RCC 7860 (cell line): ENCODE measurements at places on chromosomes 6 and 20.
A peak's percentile ranks its signal among the peaks of the same experiment; 100 is the strongest.

- no peak for DNase-seq
Observed at GRCh38 chr6:75493400-75494064, at the start of gene FILIP1. Gene FILIP1, minus strand, starts transcription at chr6:75493800. Its CDS starts 78,828 bp downstream, at chr6:75414972.

DNA sequence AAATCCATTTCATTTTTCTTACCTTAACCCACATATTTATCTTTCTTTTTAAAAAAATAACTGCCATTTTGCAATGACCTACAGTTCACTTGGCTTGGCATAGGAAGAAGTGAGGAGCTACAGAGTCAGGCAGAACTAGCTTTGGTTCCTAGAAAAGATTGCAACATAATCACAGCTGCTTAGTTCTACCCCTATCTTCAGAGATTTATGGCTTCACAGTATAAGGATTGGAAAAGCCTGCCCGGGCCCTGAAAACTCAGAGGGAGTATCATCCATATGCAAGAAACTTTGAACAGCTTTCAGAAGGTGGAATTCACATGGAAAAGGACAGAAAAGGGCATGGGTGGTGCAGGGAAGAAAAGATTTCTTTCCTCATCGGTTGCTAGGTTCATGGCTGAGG, 774.3 kb upstream of the CHD6 start:
- no peak for DNase-seq

DNA sequence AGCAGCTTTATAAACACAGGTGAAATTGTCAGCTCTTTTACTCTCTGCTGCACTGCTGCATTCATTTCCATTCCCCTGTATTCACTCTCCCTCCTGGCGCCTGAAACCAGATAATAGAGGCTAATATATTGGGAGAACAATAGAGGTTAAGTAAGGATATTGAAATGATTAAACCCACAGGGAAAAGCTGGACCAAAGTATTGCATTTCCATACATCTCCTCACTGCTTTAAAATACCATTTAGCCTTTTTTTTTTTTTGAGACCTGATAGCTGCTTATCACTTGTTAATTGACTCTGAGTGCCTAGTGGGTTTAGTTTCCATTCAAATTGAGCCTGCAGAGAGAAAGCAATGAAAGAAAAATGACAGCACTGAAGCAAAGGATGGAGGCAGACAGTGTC, 540.5 kb upstream of the IMPG1 start:
- no peak for DNase-seq

- DNase-seq, result peak; percentile 93
Observed at GRCh38 chr20:33373735-33374605, 27.3 kb downstream of the CDK5RAP1 start.

DNA sequence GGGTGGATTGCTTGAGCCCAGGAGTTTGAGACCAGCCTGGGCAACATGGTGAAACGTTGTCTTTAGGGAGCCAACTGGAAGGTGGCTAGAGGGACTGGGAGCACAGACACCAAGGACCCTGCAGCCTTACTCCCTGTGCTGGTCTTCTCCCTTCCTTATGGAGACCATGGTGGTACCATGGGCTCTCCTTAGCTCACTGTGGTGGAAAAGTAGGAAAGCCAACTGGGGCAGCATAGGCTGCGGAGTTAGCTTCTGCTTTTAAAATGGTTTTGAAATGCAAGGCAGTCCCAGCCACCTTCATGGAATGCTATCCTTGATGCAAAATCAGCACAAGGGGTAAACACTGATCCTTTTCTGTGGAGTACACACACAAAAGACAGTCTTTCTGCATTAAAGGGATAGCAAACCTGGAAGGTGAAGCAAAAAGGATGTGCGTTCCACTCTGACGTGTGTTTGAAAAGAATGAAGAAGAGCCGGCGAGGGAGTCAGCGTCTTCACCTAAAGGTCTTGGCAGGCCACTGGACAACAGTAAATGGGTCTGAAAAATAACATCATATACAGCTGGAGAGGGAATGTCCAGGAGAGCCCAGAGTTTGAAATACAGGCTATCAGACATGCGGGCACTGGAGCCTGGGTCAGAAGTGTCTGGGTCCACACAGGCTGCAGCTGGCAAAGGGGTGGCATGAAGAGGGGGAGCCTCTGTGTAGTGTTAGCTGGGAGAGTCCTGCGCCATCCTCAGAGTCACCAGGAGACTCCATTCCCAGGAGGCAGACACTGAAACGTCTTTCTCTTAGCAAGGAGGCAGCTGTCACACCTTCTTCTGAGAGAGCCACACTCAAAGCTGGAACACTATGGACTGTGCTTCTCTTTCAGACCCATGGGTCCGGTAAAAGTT, 58.5 kb downstream of the GPR6 start:
- no peak for DNase-seq

DNA sequence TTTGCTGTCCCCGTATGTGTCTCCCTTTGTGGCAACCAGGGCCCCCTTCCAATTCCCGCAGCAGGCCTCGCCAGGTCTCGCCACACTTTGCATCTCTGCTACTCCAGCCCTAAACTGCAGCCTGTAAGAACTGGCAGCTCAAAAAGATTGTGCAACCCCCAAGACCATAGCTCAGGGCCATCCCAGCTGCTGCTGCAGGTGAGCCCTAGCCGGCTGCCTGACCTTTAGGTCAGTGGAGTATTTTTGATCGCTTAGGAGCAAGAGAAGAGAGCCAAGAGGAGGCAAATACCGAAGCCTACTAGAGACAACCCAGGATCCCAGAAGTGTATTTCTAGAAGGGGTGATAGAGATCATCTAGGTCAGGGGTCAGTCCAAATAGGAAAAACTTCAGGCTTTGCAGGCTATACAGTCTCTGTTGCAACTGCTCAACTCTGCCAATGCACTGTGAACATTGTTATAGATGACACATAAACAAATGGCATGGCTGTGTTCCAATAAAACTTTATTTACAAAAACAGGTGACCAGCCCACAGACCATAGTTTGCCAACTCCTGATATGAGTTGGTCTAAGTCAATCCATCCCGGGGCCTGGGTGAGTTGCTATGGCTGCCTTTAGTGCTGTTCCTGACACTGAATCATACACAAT, 138.4 kb downstream of the EYA2 start:
- DNase-seq, result no peak

DNA sequence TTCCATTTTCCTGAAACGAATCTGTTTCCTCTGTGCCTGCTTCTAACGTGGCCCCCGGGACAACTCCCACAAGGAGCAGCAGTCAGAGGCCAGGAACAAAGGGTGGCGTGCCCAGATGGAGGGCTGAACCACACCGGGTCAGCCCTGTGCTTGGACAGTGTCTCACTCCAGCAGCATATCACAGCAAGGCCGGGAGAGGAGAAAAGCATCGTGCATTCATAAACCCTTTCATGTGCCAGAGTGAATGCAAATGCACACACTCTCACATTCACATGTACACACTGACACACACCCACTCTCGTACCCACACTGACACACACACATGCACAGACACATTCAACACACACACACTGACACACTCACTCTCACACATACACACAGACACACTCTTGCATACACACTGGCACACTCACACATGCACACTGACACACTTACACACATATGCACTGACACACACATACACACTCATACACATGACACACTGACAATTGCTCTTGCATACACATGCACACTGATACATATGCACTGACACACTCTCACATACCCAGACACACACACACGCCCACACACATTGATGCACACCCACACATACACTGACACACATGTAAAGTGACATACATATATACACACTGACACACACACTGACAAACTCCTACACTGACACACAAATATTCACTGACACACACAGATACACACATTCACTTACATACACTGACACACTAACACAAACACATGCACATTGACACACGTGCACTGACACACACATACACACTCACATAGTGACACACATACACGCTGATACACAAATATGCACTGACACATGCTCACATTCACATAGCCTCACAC, 237.0 kb downstream of the LRFN2 start:
- DNase-seq, result no peak

GRCh38 chr6:68233623-68234022, 401.5 kb upstream of the ADGRB3 start:
- DNase-seq, result peak; percentile 85

GRCh38 chr20:9583151-9583550, 68.8 kb downstream of the LAMP5 start:
- no peak for DNase-seq

- no peak for DNase-seq
Observed at GRCh38 chr6:140669321-140669720, 1294.9 kb upstream of the CITED2 start.

GRCh38 chr6:39840781-39841180, 48.6 kb downstream of the DAAM2 start:
- DNase-seq, result no peak

DNA sequence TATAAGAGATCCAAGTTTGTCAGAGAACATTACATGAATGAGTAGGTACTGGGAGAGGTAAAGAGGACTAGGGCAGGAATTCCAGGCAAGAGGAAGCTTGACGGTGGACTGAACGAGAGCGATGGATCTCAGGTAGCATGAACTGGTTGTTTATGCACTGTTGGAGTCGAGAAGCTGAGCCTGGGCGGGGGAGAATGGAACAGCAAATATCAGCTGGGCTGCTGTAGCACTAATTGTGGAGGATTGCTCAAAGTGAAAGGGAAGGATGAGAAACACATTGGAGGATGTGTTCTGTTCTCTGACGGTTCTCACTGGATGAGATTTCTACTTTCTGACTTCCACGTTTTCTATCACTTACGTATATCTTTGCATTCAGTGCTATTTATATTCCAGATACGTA, 164.2 kb downstream of the PHF3 start:
- no peak for DNase-seq

GRCh38 chr20:61307686-61308476, 55.8 kb downstream of the CDH4 start:
- no peak for DNase-seq

DNA sequence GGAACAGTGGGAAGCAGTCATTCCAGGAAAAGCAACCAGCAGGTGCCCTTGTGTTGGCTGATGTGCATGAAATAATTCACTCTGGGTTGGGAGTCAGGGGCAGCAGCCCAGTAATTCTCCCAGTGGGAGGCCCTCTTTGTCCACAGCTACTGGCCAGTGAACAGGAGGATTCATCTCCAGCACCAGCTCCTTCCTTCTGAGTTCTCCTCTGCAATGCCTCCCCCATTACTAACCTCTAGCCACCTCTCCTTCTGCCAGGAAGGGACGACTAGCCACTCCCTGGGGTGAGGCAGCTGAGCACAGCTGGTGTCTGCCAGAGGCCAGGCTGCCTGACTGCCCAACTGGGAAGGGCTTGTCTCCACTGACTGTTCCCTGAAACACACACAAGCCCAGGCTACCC, 12.5 kb upstream of the R3HDML start:
- DNase-seq, result no peak

DNA sequence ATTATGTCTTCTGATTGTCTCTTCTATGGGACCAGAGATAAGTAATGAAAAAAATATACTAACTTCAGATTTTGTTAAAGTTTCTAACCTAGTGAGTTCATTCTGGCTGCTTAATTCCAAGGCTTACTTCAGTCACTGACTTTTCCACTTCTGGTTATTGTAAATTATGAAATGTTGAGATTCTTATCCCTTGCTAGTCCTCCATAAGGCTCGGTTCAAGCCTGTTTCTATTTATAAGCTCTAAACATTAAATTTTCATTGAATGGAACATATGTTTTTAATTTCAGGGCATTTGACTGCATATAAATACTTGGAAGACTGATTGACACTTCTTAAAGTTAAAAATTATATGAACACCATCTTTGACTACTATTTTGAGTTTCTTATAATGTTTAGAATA, 23.6 kb upstream of the NKAIN2 start:
- DNase-seq, result no peak
